ENCODE measurements at places on chromosomes 12 and 14.

- DNase-seq = no peak
Observed at GRCh38 chr12:91225316-91225715, 42.7 kb upstream of the DCN start.

DNA sequence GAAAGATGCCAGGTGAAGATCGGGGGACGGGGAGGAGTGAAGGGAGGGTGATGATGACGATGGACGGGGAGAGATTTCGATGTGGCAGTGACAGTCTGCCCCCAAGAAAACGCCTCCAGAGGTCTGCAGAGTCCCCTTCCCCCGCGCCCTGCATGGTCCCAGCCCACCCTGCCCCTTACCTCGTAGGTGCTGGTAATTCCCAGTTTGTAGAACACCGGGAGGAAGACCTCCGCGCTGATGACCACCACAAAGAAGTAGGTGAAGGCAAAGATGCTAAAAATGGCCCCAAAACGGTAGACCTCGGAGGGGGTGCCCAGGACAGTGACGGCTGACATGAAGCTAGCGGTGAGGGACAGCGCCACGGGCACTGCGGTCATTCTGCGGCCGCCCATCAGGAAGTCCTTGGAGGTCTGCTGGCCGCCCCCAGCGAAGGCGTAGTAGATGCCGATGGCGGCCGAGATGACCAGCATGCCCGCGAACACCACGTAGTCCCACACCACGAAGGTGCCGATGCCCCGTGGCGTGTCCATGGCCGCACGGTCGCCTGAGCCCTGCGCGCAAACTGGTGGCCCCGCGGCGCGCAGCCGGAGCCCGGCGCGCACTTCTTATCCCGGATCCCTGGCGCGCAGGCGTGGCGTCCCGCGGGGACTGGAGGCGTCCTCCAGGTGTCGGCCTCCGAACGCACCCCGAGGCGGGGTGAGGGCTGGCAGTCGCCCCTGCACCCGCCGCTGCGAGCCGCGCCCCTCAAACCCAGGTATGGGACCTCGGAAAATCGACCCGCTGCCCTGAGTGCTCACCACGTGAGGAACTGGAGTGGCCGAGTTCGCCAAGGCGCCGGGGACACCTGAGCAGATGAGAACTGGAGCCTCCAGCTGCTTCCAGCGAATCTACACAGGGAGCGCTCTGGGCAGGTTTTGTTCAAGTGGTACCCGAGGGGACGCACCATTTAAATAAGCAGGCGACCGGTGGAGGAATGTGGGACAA is at the start of gene SLC5A8:
Gene SLC5A8, minus strand, starts transcription at position 920 of the 984 bp plus-strand sequence. Its CDS starts 390 bp downstream, at position 530.
- DNase-seq = no peak

- DNase-seq = no peak
Observed at GRCh38 chr12:132282950-132283771, 46.2 kb downstream of the GALNT9 start.

GRCh38 chr14:90573385-90574105 is 176.7 kb downstream of the CALM1 start:
- no peak for DNase-seq

- no peak for DNase-seq
Observed at GRCh38 chr12:107493135-107493494, 192.5 kb upstream of the PWP1 start.

DNA sequence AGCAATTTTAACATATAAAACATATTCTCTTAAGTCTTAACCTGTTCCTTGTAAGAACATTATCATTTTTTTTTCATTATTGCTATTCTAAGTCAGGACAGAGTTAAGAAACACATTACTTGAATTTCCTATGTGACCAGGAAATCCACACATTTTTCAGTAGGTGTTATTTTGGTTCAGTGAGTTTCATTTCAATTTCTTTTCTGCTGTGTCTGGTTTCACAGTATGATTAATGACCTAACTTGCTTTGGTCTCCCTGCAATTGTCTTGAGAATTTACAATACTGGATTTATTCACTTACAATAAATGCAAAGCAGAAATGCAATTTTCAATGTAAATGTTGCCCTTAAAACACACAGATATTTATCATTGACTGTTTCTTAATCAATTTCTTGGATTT is 396.9 kb upstream of the TMTC1 start:
- DNase-seq = no peak

All from neural crest cell (in vitro differentiated cells).